Non-pigmented ciliary epithelial cell (primary cell): ENCODE measurements at places on chromosomes 6 and 20.

- no peak for DNase-seq
Measured at GRCh38 chr20:16064989-16065707, 508.1 kb downstream of the KIF16B start.

- no peak for DNase-seq
Measured at GRCh38 chr6:166608774-166609173, 18.3 kb downstream of the RPS6KA2 start.

GRCh38 chr6:105780146-105780860 lies 305.8 kb upstream of the PRDM1 start:
- DNase-seq, result no peak

DNA sequence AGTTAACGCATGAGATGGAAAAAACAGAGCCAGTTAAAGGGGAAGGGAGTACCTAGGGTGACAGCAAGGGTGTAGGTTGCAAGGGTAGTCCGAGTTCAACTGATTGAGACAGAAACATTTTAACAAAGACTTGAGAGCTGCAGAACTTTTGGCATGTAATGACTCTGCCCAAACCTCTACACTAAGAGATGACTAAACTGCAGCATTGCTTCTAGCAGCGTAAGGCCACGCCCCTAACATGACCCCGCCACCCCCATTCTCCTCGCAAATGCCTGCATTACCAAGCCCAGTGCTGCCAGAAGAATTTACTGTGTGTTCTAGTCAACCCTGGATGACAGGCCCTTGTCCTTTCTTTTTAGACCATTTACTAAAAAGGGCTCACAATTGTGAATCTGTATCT lies 6.3 kb upstream of the HINT3 start:
- DNase-seq, result peak; percentile 40

- DNase-seq, result no peak
Measured at GRCh38 chr6:148915810-148916209, 169.0 kb downstream of the UST start.

- DNase-seq, result no peak
Measured at GRCh38 chr6:165183071-165183470, 126.3 kb downstream of the C6orf118 start.

DNA sequence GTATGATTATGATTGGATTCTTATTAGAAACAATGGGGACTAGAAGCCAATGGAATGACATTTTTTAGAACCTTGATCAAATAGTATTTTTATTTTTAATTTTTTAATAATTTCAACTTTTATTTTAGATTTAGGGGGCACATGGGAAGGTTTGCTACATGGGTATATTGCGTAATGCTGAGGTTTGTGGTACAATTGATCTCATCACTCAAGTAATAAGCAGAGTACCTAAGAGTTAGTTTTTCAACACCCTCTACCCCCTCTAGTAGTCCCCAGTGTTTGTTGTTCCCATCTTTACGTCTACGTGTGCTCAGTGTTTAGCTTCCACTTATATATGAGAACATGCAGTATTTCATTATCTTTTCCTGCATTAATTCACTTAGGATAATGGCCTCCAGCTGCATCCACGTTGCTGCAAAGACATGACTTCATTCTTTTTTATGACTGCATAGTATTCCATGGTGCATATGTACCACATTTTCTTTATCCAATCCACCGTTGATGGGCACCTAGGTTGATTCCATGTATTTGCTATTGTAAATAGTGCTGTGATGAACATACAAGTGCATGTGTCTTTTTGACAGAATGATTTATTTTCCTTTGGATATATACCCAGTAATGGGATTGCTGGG lies 281.1 kb upstream of the MAN1A1 start:
- DNase-seq, result no peak

DNA sequence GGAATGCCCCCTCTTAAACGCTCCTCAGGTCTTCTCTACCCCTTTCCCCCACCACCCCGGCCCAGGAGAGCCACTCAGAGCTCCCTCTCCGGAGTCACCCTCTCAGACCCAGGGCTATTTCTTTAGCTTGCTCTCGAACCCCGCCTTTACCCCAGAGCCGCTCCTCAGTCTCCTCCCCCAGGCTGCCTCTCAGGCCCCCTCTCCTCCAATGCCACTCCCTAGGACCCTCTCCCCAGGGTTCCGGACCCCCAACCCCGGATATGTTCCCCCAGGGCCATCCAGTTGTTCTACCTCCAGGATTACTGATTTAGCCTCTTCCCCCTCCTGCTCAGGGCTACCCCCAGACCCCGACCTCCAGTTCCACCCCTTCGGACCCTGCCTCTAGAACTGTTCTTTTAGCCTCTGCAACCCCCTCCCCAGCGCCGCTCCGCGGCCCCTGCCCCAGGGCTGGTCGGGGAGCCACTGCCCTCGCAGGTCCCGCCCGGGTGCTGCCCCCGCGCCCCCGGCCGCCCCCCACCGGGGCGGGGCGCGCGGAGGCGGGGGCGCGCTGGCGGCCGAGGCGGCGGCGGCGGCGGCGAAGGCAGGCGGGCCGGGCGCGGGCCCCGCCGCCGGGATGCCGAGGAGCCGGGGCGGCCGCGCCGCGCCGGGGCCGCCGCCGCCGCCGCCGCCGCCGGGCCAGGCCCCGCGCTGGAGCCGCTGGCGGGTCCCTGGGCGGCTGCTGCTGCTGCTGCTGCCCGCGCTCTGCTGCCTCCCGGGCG lies at the start of gene MMP24:
TSS of gene MMP24 (plus strand) at position 565 of the 758 bp plus-strand sequence. CDS start at position 614, 49 bp downstream.
- DNase-seq, result no peak

DNA sequence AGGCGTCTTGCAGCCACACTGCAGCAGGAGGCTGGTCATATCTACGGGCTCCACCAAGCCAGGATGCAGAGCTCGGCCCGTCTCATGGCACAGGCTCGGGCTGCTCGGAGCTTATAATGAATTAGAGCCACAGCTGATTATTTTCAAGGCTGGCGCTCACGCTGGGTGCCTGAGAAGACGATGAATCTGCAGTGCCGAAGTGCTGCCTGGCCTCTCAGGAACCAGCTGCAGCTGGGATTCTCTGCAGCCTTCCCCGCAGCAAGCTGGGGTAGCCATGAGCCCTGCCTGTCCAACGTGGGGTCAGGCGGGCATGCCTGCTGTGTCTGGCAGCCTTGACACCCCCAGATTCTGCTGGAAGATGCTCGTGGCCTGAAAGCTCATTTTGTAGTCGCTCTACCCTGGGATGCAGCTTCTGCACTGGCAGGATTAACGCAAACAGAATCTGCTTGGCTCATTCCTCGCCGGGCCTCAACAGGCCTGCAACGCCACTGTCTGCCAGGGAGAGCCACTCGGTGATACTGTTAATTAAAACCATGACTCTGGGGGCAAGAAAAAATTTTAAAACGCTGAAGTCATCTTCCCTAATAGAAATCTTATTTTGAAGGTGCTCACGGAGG lies 104.3 kb downstream of the CDH26 start:
- no peak for DNase-seq

GRCh38 chr6:143337201-143337949 lies 113.1 kb downstream of the ADAT2 start:
- DNase-seq, result no peak

DNA sequence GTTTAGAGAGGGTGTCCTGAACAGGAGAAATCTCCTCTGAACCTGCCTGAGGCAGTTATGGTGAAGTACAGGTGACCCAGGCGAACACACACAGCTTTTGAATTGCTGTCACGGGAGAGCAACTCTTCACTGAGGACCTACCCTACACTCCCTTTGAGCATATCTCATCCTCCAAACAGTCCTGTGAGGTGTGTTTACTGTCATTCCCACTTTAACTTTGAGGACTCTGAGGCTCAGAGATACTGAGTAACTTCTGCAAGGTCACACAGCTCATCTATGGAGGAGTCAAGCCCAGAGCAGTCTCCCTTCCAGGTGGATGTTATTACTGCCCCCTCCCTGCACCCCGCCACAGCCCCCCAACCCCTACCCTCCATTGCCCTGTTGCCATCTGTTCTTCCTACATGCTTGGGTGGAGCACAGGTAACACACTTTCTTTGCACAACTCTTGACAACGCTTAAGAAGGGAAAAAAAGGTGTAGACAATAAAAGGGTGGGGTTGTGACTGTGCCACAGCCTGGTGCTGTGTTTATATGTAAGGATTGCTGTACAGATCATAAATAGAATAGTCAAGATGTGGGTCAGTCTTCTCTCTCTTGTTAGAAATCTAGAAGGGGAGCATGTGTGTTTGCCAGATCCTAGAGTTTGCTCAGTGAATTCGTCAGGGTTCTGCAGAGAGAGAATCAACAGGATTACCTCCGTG lies 4.3 kb upstream of the TRAF3IP2 start:
- no peak for DNase-seq

DNA sequence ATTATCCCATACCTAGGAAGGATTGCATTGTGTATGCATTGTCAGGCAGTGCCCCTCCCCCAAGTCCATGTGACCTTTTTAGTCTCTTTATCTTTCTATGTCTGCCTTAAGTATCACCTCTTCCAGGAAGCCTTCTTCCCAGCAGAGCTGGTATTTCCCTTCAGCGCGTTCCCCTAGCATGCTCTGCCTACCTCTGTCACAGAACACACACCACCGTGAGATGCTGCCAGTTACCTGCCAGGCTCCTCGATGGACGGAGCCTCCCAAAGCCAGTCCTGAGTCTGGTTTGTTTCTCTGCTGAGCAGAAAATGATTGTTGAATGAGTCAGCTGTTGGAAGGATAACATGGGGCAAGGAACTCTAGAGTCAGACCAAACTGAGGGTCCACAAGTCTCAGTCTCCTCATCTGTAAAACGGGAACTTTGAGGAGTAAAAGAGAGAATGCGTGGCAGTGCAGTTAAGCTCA lies 11.3 kb upstream of the ZNF335 start:
- no peak for DNase-seq

DNA sequence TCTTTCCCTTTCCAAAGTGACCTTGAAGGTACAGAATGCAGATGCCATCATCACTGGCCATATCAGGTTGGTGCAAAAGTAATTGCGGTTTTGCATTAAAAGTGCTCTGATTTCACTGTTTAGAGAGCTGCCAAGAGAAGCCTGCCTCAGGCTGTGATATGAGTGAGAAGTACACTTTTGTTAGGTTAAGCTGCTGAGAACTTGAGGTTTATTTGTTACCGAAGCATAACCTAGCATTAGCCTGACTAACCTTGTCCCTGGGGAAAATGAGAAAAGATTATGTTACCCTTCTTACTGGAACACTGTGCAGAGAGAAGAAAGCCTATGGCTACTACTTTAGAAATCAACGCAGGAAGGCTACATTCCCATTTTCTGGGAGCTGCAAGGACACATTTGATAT lies 70.5 kb upstream of the RBM24 start:
- DNase-seq, result no peak

DNA sequence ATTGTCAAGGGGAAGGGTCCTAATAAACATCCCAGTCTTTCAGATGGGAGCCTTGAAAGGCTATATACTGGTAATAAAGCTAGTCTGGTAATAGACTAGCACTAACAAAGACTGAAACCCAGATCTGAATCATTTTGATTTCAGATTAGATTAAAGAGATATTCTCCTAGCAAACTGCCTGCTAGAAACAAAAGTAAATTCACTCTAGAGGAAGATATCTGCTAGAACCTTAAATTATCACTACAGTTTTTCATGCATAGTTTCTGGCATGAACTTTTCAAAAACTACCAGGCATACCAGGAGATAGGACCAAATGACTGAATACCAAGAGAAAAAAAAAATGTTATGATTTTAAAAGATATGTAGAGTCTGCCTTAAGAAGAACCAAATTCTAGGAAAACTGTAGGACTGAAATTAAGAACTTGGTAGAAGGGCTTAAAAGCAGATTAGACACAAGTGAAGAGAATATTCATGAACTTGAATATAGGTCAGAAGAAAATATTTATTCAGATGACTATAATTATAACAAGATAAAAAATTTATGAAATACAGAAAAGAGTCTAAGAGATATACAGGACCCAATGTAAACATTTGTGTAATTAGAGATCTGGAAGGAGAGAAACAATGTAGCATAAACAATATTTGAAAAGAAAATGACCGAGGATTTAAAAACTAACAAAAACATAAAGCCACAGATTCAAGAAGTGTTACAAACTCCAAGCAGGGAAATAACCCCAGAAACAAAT lies 141.6 kb downstream of the FOXO3 start:
- no peak for DNase-seq

DNA sequence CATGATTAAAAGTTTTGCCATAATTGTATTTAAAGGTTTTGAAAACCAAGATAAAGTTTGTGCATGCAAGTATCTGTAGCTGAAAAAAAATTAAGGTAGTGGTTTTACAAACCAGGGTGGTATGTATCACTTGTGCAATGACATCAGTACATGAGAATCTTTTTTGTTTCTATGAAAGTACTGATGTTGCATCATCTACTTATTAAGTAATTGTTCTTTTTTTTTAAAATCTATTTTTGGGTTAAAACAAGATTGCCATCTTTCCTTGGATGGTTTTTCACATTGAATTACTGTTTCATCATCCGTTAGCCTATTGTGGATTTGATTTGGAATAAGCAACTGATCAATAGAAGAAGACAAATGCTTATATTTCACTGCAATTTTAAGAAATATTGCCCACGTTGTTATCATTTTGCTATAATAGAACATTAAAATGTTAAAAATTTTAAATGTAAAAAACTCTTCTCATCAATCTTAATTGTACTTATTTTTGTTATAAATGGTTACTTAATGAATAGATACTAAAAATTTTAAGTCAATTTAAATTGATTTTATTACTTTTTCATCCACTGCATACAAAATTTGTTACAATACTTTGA lies 39.8 kb upstream of the TAGAP start:
- DNase-seq, result peak; percentile 60

- DNase-seq, result no peak
Measured at GRCh38 chr6:132708002-132708401, 5.9 kb downstream of the VNN1 start.

DNA sequence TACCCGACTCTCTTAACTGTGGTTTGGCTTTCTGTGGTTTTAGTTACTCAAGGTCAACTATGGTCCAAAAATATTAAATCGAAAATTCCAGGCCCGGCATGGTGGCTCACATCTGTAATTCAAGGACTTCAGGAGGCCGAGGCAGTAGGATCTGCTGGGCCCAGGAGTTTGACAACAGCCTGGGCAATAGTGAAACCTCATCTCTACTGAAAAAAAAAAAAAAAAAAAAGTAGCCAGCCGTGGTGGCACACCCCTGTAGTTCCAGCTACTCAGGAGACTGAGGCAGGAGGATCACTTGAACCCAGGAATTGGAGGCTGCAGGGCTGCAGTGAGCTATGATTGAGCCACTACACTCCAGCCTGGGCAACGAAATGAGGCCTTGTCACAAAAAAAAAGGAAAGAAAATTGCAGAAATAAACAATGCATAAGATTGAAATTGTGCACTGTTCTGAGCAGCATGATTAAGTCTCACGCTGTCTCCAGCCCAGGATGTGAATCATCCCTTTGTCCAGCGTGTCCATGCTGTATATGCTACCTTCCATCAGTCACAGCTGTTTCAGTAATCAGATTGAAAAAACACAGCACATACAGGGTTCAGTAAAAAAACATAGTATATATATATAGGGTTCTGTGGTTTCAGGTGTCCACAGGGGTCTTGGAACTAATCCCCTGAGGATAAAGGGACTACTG lies 40.7 kb downstream of the RGS17 start:
- DNase-seq, result peak; percentile 87

GRCh38 chr20:14830899-14831298 lies 493.5 kb upstream of the FLRT3 start:
- no peak for DNase-seq
